MCF 10A (cell line): ENCODE measurements at places on chromosomes 3 and 15. TPM values are rescaled to one million over a fixed set of nuclear protein-coding genes. Genes with fewer than 3 reads are reported as not detected.
A peak's percentile ranks its signal among the peaks of the same experiment; 100 is the strongest.

The CNTN3 gene
- total RNA-seq, result 2.6 and 3.5 TPM in 2 replicates

The COX17 gene
- total RNA-seq, result 47.9 and 55.4 TPM in 2 replicates

The CLDN1 gene
- 197 and 263 TPM in 2 replicates for total RNA-seq

The ADPRH gene
- not detected in 2 replicates for total RNA-seq

The BDH1 gene
- total RNA-seq, result 38.6 and 41.9 TPM in 2 replicates

- DNase-seq, result no peak
- no peak overlapping the region for H3K27ac ChIP-seq
- H3K27me3 ChIP-seq, result peaks cover 14% of the 10 kb centered on the region
Measured at GRCh38 chr15:83092309-83092976, 15.0 kb upstream of the TM6SF1 start.

DNA sequence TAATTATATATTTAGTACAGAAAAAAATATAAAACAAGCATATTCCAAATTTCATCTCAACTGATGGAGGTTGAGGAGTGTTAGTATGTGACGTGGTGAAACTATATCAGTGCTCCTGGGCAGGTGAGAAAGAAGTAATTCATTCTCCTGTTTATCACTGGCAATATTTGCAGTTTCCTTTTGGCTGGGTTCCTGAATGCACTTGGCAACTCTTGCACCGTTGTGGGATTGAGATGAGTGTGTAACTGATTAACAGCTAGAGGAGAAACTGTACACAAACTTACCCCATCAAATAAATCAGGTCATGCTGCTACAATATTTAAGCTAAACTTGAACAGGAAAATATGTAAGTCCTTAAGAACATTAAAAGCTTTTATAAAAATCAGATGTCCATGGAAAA lies 2.1 kb upstream of the ATP13A4 start:
- H3K4me1 ChIP-seq, result no peaks in the 10 kb centered on the region
- no peak overlapping the region for H3K4me3 ChIP-seq
- no peak for DNase-seq
- H3K27ac ChIP-seq, result no peak overlapping the region

GRCh38 chr3:109154979-109155378 lies 18.5 kb downstream of the C3orf85 start:
- no peaks in the 10 kb centered on the region for H3K36me3 ChIP-seq
- H3K4me1 ChIP-seq, result no peaks in the 10 kb centered on the region
- H3K27me3 ChIP-seq, result no peaks in the 10 kb centered on the region
- peak; percentile 8 for DNase-seq

GRCh38 chr15:66749841-66750575 lies 48.0 kb downstream of the SMAD6 start:
- H3K27ac ChIP-seq, result no peak overlapping the region
- H3K27me3 ChIP-seq, result no peaks in the 10 kb centered on the region
- no peak for DNase-seq
- no peaks in the 10 kb centered on the region for H3K36me3 ChIP-seq
- H3K4me1 ChIP-seq, result peaks cover 10% of the 10 kb centered on the region
